ENCODE measurements at places on chromosomes 4 and X.
A peak's percentile ranks its signal among the peaks of the same experiment; 100 is the strongest.

DNA sequence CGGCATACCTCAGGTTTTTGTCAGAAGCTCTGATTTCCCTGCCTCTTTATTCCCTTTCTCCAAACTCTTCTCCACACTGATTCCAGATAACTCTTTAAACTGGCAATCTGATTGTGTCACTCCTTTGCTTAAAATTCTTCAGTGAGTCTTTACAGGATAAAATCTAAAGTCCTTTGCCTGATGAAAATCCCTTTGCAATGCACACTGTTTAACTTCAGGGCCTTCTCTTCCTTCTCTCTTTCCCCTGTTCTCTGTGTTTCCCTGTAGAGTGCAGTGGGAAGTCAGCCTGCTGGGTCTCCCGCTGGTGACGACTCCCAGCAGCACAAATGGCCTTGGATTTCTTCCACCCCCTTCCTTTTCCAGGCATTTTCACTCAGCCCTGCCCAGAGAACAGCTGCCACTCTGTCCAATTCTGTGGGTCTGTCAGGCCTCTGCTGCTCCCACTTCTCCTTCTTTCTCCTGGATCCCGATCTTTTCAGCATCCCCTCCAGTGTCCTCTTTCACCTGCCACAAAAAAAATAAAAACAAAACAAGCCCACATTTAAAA lies 189.9 kb upstream of the NWD2 start:
- no peak for DNase-seq

DNA sequence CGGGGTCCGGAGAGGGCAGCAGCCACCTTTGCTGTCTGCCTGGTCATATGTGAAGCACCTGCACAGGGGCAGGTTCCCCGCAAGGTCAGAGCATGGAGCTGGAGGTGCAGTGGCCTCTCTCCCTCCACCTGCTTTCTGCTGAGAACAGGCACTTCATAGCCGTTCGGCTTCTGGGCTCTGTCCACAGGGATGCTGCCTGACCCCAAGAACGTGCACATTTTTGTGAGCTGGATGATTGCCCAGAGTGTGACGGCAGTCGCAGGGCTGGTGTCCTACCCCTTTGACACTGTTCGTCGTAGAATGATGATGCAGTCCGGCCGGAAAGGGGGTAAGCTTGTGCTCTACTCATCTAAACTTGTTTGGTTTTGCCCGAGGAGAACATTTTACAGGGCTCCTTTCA lies 2.5 kb downstream of the SLC25A4 start:
- DNase-seq, result no peak

- DNase-seq, result no peak
These were observed 251 bp downstream of the KIAA0232 start for GRCh38 chr4:6782846-6783110.

GRCh38 chr4:52983563-52984303 lies 121.6 kb downstream of the RASL11B start:
- peak; percentile 17 for DNase-seq

GRCh38 chrX:119688911-119689321 lies 4.1 kb downstream of the SEPTIN6 start:
- DNase-seq, result no peak

- no peak for DNase-seq
These were observed 10.6 kb downstream of the ABCG2 start for GRCh38 chr4:88147799-88148217.

Data from GM19239 (cell line).